NCI-H1105 (cell line): ENCODE measurements at places on chromosomes 16 and 17.

GRCh38 chr17:41695134-41695661 is 6.5 kb downstream of the EIF1 start:
- no peak for DNase-seq

- peak; percentile 29 for DNase-seq
Observed at GRCh38 chr17:2025220-2025621, at the start of gene RTN4RL1. Gene RTN4RL1 (minus strand): TSS chr17:2025334. CDS start chr17:2024865, 469 bp downstream.

- DNase-seq, result no peak
Observed at GRCh38 chr17:82386255-82386831, 14.8 kb downstream of the UTS2R start.

DNA sequence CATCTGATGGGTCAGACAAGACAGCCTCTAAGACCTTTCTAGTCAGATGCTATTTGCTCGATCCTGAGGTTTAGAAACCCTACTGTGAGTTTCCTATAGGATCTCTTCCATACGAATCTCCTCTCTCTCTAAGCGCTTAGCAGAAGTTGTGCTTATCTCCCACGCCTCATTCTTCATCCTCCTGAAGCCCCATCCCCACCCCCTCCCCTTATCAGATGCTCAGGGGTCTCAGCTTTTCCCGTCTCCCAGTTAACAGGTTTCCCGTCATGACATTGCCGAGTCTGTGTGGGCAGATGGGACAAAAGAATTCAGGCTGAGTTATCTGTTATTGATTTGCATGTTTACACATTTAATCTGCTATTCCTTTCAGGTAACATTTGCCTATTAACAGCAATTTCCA is 99.0 kb upstream of the PIRT start:
- no peak for DNase-seq

GRCh38 chr16:19766554-19766884 is 48.4 kb downstream of the IQCK start:
- DNase-seq, result no peak

GRCh38 chr16:78200623-78201096 is 101.2 kb downstream of the WWOX start:
- no peak for DNase-seq

GRCh38 chr17:38925263-38925995 is at the start of gene LASP1NB:
Gene LASP1NB (plus strand): TSS chr17:38925614.
- DNase-seq, result no peak

GRCh38 chr17:76909971-76910760 is 42.0 kb downstream of the MGAT5B start:
- no peak for DNase-seq

GRCh38 chr17:50603340-50603739 is 31.3 kb upstream of the ABCC3 start:
- DNase-seq, result peak; percentile 15

DNA sequence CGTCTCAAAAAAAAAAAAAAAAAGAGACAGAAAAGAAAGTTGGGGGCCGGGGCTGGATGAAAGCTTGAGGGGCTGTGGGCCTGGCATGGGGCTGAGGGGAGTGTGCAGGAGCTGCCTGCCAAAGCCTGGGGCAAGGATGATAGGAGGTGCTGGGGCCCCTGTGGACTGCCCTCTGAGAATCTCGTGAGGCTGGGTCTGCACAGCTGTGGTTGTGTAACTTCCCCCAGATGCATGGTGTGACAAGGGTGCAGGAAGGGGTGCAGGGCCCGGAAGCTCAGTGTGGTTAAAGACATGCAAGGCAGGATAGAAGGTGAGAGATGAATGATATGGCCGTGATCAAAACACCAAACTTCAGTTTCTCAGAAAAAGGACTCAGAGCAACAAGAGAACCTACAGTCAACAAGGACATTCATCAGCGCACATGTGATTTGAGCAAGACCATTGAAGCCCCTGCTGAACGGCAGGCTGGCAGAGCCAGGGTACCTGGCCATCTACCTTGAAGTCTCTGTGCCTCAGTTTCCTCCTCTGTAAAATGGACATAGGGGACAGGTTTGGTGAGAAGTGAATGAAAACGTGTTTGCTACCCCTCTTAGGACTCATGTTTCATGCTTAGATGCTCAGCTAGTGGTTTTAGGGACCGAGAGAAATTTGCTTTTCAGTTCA is 9.6 kb downstream of the IL32 start:
- no peak for DNase-seq

DNA sequence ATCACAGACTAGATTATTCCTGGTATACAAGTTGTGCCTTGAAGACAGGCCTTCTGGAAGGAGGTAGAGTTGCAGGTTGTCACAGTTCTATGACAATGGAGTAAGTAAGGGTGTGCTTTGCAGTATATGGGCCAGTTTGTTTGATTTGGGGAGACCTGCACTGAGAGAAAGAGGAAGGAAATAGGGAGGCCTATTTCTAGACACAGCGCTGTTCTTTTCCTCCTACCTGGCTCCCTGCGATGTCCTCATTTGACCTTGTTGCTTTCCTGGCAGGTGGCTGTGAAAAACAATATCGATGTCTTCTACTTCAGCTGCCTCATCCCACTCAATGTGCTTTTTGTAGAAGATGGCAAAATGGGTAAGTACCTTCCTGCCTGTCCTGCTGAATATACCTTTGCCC is 22.5 kb upstream of the RASL10B start:
- no peak for DNase-seq

DNA sequence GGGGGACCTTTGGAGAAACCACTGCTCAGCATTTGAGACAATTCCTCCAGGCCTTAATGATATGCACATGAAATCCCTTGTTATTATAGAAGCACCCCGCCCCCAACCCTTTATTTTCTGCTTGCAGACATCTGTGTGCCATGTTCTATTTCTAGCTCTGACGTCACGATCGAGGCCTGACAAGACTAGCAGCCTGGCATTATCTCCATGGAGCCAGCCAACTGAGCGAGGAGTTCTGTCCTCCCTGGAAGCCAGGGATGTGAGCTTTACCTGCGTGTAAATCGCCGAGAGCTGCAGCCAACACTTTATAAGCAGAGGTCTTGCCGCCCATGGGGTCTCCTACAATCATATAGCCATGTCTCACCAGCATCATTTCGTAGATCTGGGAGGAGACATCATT is 116.9 kb downstream of the DNAH3 start:
- DNase-seq, result no peak

DNA sequence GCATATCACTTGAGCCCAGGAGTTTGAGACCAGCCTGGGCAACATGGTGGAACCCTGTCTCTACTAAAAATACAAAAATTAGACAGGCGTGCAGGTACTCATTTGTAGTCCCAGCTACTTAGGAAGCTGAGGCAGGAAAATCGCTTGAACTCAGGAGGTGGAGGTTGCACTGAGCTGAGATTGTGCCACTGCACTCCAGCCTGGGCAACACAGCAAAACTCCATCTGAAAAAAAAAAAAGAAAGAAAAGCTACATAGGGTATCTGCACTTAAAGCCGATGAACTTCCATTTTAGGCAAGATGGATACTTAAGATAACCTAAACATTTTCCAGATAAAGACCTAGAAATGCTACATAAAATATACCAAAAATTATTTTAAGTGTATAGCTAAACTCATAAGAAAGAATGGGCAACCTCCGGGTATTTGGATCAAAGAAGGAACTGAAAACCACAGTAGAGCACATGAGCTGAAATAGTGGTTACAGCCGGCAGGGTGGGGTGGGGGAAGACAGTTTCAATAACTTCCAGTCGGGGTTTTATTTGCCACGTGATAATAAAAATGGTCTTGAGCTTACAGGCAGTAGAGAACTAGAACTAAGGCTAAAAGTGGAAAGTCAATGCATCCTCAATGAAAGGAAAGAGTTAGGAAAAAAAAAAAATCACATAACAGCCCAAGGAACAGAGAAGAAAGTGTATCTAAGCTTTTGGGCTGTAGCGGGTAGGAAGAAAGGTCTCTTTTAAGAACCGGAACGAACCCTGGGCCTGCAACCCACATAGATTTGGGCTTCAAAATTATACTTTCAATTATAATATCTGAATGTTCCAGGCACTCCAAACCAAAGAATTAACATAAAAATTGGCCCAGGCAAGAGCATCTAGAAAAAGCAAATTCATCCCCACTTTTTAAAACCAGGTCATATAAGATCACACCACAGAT is 53.1 kb downstream of the CFDP1 start:
- DNase-seq, result no peak

DNA sequence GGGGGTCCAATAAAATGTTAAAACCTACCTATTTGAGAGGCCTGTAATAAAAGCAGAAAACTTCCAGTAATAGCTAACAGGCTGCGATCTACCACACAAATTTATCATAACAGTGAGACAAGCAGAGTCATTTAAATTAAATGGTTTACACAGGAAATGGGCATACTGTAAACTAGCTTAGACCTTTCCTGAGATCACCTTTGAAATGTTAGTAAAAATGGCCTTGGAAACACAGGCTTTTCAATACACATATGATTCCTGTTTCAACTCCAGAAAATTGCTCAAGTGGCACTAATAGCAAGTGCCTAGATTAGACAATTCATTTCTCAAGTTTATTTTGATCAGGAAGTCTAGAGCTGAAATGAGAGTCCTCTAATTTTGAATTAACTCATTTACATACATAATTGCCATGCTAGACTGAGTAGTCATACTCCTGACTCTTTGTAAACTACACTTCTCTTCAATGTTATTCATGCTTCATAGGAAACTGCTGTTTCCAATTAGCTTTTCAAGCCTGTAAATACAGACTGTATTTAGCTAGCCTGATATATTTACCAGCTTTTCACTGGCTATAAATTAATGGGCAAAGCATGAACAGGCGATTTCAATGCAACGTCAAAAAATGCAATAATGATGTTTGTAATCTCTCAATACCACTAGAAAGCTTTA is 43.3 kb downstream of the PARN start:
- no peak for DNase-seq
